AG09319 (cell line): ENCODE measurements at places on chromosomes 2 and 18.

- no peak for DNase-seq
Measured at GRCh38 chr2:105999211-105999989, 194.7 kb downstream of the UXS1 start.

- DNase-seq: no peak
Measured at GRCh38 chr18:35117951-35118411, 76.8 kb downstream of the MAPRE2 start.

DNA sequence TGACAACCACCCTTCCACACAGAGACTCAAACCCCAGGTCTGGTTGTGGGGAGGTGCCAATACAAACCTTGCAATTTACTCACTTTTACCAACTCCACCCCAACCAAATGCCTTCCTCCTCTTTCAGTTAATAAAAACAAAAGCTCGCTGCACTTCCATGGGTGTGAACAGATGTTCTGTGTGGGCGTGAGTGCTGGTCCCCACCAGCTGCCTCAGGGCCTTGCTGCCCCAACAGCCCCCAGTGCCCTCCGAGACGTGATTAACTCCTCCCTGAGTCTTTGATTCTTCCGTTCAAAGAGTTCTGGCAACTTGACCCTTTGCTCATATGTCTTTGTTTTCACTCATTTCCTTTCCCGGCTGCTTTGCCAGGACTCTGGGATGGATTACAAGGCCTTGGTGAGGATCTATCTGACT lies 258.9 kb upstream of the CXCR4 start:
- no peak for DNase-seq

DNA sequence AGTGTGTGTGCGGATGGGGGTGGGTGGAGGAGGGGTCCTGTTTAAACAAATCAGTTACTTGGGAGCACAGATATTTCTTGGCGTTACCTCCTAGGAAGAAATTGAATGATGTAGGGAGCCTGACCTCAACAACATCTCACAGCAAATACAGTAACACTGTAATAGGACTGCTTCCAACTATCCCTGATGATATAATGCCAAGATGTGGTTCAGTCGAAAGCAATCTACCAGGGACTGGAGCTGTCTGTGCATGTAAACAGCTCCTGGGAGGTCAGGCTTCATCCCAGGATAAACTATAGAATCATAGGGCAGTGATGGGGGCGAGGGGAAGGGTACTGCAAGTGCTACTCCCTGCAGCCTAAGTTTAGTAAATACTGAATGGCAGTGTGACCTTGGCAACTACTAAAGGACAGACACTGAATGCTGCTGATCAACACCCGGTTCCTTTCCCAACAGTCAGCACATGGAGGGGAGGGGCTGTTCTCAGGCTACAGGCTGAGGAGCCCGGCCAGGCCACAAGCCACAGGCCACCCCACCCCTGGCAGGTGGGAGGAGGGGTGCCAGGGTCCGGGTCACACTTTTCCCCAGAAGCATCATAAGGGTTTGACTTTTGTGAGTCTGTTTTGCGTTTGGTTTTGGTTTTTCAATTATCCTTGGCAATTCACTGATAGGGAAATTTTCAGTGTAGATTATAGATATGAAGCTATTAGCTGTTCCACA lies 85.3 kb upstream of the ZNF397 start:
- no peak for DNase-seq

DNA sequence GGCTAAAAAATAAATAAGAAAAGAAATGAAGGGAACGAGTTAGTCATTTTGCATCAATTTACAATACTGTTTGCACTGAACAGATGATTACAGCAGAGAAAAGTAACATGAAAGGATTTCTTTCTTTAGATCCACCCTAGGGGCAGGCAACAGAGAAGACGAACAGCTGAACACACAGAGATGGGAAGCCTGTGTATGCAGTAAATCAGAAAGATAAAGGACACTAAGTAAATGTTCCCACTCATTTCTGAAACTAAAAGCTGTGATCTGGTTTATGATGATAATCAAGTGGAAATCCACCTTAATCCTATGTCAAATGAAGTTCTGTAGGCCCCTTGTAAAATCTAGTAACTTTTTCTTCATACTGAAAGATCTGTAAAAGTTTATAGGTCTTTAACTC lies 54.2 kb downstream of the AKAIN1 start:
- DNase-seq: no peak

DNA sequence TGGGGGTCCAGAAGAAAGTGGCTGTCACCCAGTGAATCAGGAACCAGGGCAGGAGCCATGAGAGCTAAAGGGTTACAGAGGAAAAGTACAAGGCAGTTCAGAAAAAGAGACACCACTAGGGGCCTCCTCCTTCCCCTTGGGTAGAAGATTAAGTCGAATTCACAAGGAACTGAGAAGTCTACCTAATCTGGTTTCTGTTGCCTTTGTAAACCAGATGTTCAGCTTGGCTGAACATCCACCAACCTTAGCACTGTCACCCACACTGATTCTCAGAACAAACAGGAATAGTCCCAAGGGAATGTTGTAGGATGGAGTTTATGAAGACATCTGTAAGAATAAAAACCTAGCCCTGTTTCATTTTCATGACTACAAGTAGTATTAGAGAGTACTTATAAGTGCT lies 90.4 kb upstream of the NOSTRIN start:
- no peak for DNase-seq

GRCh38 chr2:191824398-191824797 lies 22.5 kb downstream of the CAVIN2 start:
- no peak for DNase-seq

DNA sequence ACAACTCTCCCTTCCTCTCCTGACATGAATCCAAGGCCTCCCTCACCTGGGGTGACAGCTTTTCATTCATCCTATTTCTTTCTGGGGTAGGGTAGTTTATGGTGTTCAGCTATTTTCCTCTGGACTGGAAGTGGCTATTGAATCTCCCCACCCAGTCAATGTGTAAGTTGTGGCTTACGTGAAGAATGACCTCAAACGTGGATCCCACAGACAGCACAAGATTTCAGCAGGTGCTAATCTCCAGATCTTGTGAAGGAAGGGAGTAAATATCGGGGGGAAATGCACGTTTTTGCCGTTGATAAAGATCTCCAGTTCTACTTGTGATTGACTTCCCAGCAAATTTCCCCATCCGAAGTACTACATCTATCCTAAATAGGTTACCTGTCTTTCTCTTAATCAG lies 71.4 kb upstream of the THOC1 start:
- DNase-seq: no peak

GRCh38 chr2:150168595-150169236 lies 318.8 kb downstream of the RND3 start:
- DNase-seq: no peak

GRCh38 chr2:136168720-136169119 lies 50.8 kb upstream of the CXCR4 start:
- DNase-seq: no peak

GRCh38 chr2:127361929-127362885 lies 25.6 kb downstream of the MAP3K2 start:
- DNase-seq: no peak

- DNase-seq: no peak
Measured at GRCh38 chr2:101758001-101758400, 60.5 kb downstream of the MAP4K4 start.
